Retina (tissue), 1 donor: ENCODE measurements at places on chromosomes 6 and 20.

GRCh38 chr6:163668061-163668426 is 253.5 kb downstream of the QKI start:
- no peak for DNase-seq

GRCh38 chr6:143213859-143214376 is 153.2 kb downstream of the AIG1 start:
- no peak for DNase-seq

- DNase-seq, result no peak
Observed at GRCh38 chr6:101224751-101225150, 168.8 kb upstream of the GRIK2 start.

GRCh38 chr6:45001663-45002062 is 326.5 kb upstream of the RUNX2 start:
- DNase-seq, result no peak

DNA sequence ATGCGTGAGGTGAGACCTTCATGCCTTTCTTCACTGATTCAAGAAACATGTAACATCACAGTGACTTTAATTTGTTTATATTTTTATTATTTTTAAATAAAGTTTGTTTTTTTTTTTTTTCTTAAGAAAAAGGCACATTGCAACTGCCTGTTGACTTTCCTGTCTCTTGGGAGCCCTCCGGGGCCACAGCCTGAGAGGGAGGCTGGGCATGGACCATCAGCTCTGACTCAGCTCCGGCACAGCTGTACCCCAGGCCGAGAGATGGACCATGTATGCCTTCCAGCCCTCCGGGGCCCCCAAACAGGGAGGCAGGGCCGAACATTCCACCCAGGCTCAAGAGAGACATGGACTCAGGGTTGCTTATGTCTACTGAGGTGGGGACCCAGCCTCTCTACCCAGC is 99.9 kb downstream of the NFATC2 start:
- no peak for DNase-seq

- DNase-seq, result no peak
Observed at GRCh38 chr20:438571-439469, 23.5 kb downstream of the TBC1D20 start.

- DNase-seq, result peak; percentile 30
Observed at GRCh38 chr20:41408156-41408794, 41.7 kb upstream of the EMILIN3 start.

GRCh38 chr20:45179166-45179565 is 4.5 kb downstream of the PI3 start:
- no peak for DNase-seq
